ENCODE measurements at places on chromosomes 2 and 18. TPM values are rescaled to one million over a fixed set of nuclear protein-coding genes. Genes with fewer than 3 reads are reported as not detected.

GRCh38 chr2:67645280-67646138, 248.4 kb downstream of the ETAA1 start:
- DNase-seq: no peak
- no peak overlapping the region for H3K27ac ChIP-seq
- no peak overlapping the region for H3K4me3 ChIP-seq
- H3K27me3 ChIP-seq: no peaks in the 10 kb centered on the region
- H3K36me3 ChIP-seq: no peaks in the 10 kb centered on the region
- no peaks in the 10 kb centered on the region for H3K4me1 ChIP-seq

- no peak overlapping the region for H3K4me3 ChIP-seq
- no peaks in the 10 kb centered on the region for H3K4me1 ChIP-seq
Measured at GRCh38 chr2:54030806-54031205, 60.0 kb upstream of the PSME4 start.

GRCh38 chr18:79327199-79327721, 68.5 kb upstream of the NFATC1 start:
- H3K27ac ChIP-seq: no peak overlapping the region
- no peaks in the 10 kb centered on the region for H3K27me3 ChIP-seq
- H3K4me1 ChIP-seq: peaks cover 3% of the 10 kb centered on the region
- no peak overlapping the region for H3K4me3 ChIP-seq

DNA sequence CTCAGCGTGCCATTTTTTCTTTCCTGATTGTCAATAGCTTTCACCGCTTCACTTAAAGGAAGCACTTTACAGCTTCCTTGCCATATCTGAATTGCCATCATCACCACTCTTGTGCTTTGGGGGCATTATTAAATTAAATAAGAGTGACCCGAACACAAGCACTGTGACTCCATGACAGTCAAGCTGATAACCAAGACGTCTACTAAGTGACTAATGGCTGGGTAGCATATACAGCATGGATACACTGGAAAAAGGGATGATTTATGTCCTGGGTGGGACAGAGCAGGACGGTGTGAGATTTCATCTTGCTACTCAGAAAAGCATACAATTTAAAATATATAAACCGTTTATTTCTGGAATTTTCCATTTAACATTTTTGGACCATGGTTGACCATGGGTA, 24.3 kb upstream of the AFF3 start:
- no peaks in the 10 kb centered on the region for H3K36me3 ChIP-seq
- H3K27me3 ChIP-seq: no peaks in the 10 kb centered on the region
- DNase-seq: no peak
- H3K27ac ChIP-seq: no peak overlapping the region
- H3K4me3 ChIP-seq: no peak overlapping the region
- no peaks in the 10 kb centered on the region for H3K4me1 ChIP-seq

Gene GKN1
- not detected for total RNA-seq

Gene CYP26B1
- total RNA-seq: 0.22 TPM

DNA sequence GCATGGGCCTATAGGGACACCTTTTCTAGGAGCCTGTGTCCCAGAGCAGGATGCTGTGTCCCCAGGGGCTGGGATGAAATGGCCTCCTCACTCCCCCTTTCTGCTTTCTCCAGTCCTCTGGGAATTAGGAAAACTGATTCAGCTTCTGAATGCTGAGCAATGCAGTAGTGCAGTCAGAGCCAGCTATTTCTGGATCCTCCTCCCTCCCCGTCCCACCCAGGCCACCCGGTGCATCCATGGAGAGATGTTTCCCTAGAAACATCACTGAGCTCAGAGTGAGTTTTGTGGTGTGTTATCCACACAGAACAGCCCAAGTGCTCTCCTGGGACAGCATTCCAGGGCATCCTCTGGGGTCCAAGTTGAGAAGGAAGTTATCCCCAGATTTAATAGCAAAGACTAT, 125.5 kb downstream of the LOXHD1 start:
- no peak overlapping the region for H3K4me3 ChIP-seq
- H3K27me3 ChIP-seq: no peaks in the 10 kb centered on the region
- no peaks in the 10 kb centered on the region for H3K4me1 ChIP-seq
- no peaks in the 10 kb centered on the region for H3K36me3 ChIP-seq
- no peak for DNase-seq

Gene CERKL
- not detected for total RNA-seq

Gene KCNE4
- 0.20 TPM for total RNA-seq

GRCh38 chr18:292271-292670, 24.4 kb upstream of the THOC1 start:
- H3K36me3 ChIP-seq: no peaks in the 10 kb centered on the region
- no peaks in the 10 kb centered on the region for H3K27me3 ChIP-seq
- no peaks in the 10 kb centered on the region for H3K4me1 ChIP-seq
- no peak overlapping the region for H3K4me3 ChIP-seq
- no peak overlapping the region for H3K27ac ChIP-seq

GRCh38 chr18:52077251-52077983, 262.6 kb upstream of the DCC start:
- H3K4me3 ChIP-seq: no peak overlapping the region
- DNase-seq: no peak
- no peaks in the 10 kb centered on the region for H3K27me3 ChIP-seq
- no peaks in the 10 kb centered on the region for H3K4me1 ChIP-seq
- H3K27ac ChIP-seq: no peak overlapping the region
- no peaks in the 10 kb centered on the region for H3K36me3 ChIP-seq

Gene NRBP1
- 140 TPM for total RNA-seq

DNA sequence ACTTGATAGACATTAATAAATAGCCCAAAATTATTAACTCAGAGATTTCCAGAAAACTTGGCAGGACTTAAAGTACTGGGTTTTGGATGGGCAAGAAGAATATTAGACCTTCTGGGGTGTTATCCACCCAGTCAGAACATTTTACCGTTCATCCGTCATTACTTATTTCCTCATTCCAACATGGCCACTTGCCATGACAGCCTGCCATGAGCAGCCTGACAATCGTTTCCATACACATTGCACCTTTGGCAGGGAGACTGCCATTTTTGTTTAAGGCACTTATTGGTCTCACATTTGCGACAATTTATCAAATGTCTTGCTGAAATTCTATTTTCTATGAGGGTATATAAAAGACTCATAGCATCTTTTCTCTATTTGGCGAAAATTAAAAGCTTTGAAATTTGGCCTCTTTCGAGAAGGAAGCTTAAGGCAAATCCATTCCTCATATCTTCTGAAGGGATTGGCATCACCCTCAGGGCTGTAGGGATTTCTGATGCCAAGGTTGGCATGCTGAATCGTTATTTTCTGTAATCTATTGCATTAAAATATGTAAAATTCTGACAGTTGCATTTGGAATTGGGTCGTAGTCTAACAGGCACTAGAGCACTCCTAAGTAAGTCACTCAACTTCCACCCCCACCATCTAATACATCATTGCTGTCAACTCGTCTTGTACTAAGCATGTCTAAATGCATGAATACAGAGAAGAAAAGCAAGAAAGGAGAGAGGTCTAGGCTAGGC, 406.3 kb upstream of the PIK3C3 start:
- no peak for DNase-seq
- H3K27me3 ChIP-seq: no peaks in the 10 kb centered on the region
- H3K36me3 ChIP-seq: no peaks in the 10 kb centered on the region
- H3K27ac ChIP-seq: no peak overlapping the region
- H3K4me3 ChIP-seq: no peak overlapping the region

DNA sequence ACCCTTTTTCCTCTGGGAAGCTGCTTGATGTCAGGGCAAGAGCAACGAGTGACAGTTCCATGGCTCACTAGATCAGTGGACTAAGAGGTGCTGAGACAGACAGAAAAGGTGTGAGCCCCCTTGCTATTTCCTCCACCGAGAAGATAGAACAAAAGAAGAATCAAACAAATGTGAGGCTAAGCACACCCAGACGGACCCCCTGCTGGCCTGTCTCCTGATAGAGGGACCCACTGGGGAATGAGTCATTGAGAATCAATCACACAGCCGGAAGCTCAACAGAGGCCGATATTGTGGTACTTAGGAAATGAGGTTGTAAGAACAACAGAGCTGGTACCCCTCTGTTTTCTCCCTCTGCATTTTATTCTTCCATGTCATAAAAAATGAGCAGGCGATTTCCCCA, 89.8 kb upstream of the TEX51 start:
- DNase-seq: peak; percentile 47
- no peaks in the 10 kb centered on the region for H3K36me3 ChIP-seq
- no peak overlapping the region for H3K27ac ChIP-seq
- H3K4me1 ChIP-seq: no peaks in the 10 kb centered on the region
- no peaks in the 10 kb centered on the region for H3K27me3 ChIP-seq

- DNase-seq: no peak
- no peaks in the 10 kb centered on the region for H3K36me3 ChIP-seq
- peaks cover 4% of the 10 kb centered on the region for H3K4me1 ChIP-seq
Measured at GRCh38 chr2:26720322-26721114, 28.0 kb downstream of the KCNK3 start.

Gene NAT8
- total RNA-seq: not detected

Gene IL36G
- total RNA-seq: not detected

DNA sequence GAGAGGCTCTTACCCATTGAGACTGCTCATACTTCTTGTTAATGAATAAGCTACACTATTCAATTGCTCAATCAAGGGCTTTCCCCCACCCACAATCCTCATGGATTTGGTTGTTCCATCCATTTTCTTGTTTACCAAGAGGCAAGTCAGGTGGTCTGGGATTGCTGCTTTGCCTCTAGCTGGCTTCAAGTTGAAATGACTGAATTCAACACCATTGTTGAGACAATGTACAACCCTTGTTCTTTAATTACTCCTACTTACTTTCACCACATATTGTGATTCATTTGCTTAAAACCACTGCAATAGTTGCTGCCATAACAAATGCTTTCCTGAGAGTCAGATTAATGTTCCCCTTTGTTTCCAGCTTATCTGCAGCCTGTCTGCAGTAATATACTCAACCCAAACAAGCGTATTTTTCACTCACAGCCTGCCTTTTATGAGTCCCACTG, 532.2 kb downstream of the RIT2 start:
- no peak overlapping the region for H3K4me3 ChIP-seq
- DNase-seq: no peak
- no peaks in the 10 kb centered on the region for H3K4me1 ChIP-seq
- H3K36me3 ChIP-seq: no peaks in the 10 kb centered on the region
- no peak overlapping the region for H3K27ac ChIP-seq

- no peak overlapping the region for H3K4me3 ChIP-seq
- DNase-seq: no peak
- no peak overlapping the region for H3K27ac ChIP-seq
- no peaks in the 10 kb centered on the region for H3K4me1 ChIP-seq
Measured at GRCh38 chr2:80490964-80491363, 186.4 kb upstream of the LRRTM1 start.

Gene AMER3
- 0.59 TPM for total RNA-seq

- no peak overlapping the region for H3K27ac ChIP-seq
- H3K36me3 ChIP-seq: no peaks in the 10 kb centered on the region
- no peak for DNase-seq
- no peak overlapping the region for H3K4me3 ChIP-seq
- no peaks in the 10 kb centered on the region for H3K4me1 ChIP-seq
Measured at GRCh38 chr18:10265560-10266333, 188.7 kb upstream of the APCDD1 start.

DNA sequence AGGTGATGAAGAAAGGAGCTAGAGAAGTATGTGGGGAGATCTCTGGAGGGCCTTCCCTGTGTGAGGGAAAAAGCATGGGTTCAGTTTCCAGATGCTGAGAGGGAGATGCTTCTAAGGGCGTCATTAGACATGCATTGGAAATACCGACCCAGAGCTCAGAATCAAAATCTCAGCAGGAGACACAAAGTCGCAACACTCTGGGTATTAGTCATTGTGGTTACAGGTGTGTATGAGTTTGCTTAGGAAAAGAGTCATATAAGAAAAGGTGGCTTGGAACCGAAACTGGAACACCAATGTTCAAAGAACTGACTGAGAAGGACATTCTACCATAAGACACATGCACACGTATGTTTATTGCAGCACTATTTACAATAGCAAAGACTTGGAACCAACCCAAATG, 477.1 kb downstream of the FBXO15 start:
- no peak overlapping the region for H3K27ac ChIP-seq
- H3K27me3 ChIP-seq: no peaks in the 10 kb centered on the region
- no peak for DNase-seq
- no peaks in the 10 kb centered on the region for H3K4me1 ChIP-seq
- no peak overlapping the region for H3K4me3 ChIP-seq

Gene COL4A4
- 0.92 TPM for total RNA-seq

DNA sequence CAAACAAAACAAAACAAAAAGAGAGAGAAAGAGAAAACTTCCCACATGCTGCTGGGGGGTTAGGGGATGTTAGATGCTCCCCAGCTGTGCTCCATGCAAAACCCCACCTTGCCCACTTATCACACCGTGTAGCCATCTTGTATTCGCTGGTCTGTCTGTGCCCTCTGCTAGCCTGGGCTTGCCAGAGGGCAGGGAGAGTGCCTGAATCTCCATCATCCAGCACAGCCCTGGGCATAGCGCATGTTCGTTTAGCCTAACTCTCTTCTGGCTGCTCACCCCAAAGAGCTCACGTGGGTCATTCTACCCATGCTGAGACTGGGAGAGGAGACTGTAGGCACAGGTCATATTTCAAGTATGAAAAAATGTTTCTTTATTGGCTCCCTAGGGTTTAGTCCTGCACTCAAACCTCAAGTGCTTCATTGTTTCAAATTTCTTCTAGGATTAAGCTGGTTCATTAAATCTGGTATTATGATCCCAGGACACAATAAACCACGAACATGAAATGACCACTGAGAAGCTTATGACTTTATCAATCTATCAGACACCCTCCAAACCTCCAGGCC, 100.5 kb downstream of the KCNF1 start:
- H3K27ac ChIP-seq: no peak overlapping the region
- peak; percentile 9 for DNase-seq
- no peaks in the 10 kb centered on the region for H3K27me3 ChIP-seq
- no peaks in the 10 kb centered on the region for H3K4me1 ChIP-seq

Measured in H9 (cell line).